Effector CD8-positive, alpha-beta T cell (primary cell): ENCODE measurements at places on chromosomes 3 and 15.

DNA sequence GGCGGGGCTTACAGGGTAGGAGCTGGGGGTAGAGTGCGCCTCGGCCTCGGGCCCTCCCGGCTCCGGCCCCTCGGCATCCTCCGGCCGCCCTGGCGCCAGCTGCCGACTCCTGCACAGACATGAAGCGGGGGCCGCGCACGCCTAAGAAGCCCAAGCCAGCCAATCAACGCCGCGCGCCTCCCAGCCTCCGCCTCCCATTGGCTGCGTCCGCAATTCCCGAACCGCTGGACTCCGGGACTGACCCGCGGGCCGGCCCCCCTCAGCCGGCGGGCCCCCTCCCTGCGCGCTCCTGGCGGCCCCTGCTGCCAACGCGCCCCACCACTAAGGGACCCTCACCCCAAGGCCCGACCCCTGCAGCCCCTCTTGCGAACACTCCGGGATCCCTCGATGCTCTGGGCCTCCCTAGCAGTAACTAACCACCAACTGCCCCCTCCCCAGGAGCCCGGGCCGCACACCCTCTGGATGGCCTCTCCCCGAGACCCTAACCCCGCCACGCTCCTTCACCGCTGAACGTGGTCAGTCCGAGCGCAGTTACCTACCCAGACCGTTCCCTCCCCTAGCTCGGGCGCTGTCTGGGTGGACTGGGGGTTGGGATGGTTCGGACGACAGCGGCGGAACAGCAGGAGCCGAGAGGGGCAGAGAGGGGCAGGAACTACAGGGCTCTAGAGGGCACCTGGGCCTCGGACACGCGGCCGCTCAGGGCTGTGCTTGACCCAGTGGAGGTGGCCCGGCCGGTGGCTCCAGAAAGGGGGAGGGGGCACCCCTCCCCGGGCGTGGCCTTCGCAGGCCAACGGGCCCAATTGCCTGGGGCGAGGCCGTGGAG lies 5.0 kb downstream of the GATA2 start:
- DNase-seq: no peak

DNA sequence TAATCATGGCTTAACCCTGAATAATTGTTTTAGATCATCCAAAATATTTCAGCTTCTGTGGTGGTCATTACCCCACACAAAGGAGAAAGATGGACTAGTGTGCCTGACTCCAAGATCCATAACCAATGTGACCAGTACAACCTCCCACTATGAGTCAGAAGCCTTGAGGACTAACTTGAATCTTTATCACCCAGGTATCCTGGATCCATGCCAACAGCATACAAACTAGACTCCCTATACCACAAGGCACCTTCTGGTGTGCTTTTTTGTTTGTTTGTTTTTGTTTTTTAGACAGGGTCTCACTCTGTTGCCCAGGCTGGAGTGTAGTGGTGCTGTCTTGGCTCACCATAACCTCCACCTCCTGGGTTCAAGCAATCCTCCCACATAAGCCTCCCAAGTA lies 317.7 kb downstream of the VPS13C start:
- DNase-seq: no peak

- no peak for DNase-seq
Measured at GRCh38 chr3:127749361-127749760, 73.0 kb downstream of the MGLL start.

- DNase-seq: no peak
Measured at GRCh38 chr3:13792051-13792490, 87.8 kb downstream of the WNT7A start.

GRCh38 chr3:9222049-9222448 lies 27.4 kb downstream of the SRGAP3 start:
- DNase-seq: no peak

- no peak for DNase-seq
Measured at GRCh38 chr3:32972482-32973146, 21.2 kb downstream of the CCR4 start.

- DNase-seq: no peak
Measured at GRCh38 chr3:26556637-26557036, 65.9 kb upstream of the LRRC3B start.

DNA sequence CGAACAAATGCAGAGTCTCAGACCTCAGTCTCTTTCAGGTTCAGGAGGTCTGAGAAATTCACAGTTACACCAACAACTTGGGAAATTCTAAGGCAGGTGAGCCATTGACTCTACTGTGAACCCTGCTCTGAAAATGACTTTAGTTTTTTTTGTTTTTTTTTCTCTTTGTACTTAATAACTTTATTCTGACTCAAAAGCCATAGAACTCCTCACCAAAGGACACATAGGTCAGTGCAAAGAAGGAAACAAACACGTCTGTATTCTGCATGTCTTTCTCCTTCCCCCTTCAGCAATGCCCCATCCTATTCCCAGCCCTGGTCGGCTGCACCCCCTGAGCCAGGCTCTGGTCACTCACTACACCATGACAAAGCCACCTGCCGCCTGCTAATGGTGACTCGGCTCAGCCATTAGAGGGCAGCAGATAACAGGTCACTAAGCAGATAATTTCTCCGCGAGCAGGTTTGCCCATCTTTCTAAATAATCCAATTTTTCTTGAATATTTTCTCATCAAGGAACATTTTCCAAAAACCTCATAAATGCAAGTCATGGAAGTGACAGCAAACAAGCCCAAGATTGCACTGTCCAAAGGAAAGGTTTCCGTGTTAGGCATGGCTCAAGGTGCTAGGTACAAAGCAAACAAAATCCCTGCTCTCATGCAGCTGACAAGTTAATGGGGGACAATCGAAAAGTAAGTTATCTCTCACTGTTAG lies 37.7 kb downstream of the TM4SF4 start:
- no peak for DNase-seq

GRCh38 chr15:49466119-49466518 lies 43.1 kb downstream of the FGF7 start:
- DNase-seq: no peak

GRCh38 chr3:16449369-16449768 lies 64.1 kb downstream of the RFTN1 start:
- DNase-seq: no peak

DNA sequence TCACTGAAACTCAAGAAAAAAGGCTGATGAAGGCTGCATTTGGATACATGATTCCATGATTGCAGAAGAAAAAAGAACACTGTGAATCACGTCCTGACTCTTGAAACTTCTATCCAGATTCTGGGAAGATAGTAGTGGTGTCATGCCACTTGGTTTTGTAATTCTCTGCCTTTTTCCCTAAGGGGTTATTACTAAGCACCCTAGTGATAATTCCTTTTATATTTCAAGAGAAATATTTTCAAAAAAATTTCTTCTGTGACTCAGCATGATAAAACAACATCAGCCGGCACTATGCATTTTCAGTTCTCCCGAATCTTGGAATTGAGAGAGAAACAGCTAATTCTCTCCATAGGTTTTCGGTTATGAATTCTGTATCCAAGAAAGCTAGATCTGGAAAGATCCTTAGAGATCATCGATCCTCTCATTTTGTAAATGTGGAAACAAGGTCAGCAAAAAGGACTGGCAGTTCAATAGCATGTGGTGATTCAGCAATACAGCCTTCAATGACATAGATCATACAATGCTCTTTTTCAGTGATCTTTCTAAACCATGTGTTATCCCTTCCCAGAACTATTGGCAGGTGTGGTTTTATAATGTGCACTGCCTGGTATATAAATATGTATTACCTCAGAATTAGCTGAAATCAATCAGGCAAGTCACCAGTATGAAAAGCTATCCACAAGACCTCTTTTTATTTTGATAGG lies 42.6 kb upstream of the TP63 start:
- no peak for DNase-seq

- no peak for DNase-seq
Measured at GRCh38 chr3:118946449-118946848, 88.2 kb downstream of the IGSF11 start.

- no peak for DNase-seq
Measured at GRCh38 chr3:104763007-104763406, 603.7 kb upstream of the ALCAM start.

DNA sequence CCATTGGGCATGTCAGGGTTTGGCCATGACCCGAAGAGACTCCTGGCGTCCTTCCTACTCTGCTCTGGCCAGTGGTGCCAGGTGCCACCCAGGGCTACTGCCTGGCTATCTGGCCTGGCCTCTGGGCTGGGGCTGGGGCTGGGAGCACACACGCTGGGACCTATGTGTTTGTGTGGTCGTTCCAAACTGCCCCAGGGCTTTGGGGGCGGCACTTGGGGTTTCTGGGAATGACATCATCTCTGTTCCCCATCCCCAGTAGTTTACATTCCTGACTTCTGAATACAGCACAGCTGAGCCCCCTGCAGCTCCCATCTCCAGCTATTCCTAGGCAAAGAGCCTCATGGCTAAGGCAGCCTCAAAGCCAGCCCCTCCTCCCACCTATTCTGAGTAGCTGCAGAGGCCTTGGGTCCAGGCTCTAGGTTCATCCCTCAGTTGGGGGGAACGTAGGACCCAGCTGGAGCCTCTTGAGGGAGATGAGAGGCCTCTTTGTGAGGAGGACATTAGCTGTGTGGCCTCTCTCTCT lies 24.3 kb downstream of the PLEKHO2 start:
- DNase-seq: no peak

DNA sequence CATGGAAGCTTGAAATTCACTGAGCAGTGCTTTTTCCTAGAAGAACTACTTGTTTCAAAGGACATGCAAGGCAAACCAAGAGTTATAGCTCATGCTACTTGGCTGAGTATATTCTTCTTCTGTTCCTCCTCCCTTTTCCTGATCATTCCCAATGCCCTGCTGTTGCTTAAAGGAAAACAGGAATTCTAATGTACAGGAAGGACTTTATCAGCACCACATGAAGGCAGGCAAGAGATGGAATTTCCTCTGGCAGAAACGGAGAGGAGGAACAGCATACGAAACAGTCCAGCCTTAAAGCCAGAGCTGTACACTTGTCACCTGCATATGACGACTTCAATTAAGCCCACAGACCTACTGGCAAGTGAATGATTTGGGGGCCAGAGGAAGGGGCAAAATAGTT lies 15.7 kb downstream of the MEIS2 start:
- DNase-seq: no peak

DNA sequence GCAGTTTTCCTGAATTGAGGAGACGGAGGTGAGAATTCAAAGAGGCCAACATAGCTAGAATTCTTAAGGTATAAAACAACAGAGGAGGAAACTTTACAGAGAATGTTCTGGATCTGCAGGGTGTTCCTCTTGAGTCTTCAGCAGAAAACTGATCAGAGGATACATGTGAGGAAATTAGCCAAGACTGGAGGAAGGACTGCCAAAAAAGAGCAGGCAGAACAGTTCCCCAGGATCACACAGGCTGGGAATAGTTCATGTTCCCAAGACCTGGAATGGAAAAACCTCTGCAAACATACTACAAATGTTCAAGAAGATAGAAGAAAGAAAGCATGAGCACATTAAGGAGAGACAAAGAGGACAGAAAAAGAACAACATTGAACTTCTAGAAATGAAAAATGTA lies 7.5 kb downstream of the SLC49A4 start:
- DNase-seq: no peak

DNA sequence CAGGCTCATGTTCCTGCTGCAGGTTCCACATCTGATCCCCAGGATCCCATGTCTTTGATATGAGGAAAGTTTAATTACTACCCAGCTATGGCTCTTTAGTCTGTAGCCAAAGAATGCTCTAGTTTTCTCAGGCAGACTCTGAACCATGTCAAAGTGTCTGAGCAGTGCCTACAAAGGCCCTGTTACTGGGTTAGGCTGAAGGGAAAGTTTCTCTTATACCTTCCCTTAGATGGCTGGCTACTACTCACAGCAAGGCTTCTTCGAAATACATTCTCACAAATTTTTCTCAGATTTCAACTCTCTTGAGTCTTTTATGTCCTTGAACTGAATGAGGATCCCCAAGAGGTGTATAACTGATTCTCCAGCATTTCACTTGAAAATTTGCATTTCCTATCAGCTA lies 102.4 kb downstream of the NR1D2 start:
- no peak for DNase-seq

GRCh38 chr3:173584838-173585831 lies 187.6 kb downstream of the NLGN1 start:
- no peak for DNase-seq

- no peak for DNase-seq
Measured at GRCh38 chr15:74631408-74631807, 15.8 kb downstream of the CLK3 start.

DNA sequence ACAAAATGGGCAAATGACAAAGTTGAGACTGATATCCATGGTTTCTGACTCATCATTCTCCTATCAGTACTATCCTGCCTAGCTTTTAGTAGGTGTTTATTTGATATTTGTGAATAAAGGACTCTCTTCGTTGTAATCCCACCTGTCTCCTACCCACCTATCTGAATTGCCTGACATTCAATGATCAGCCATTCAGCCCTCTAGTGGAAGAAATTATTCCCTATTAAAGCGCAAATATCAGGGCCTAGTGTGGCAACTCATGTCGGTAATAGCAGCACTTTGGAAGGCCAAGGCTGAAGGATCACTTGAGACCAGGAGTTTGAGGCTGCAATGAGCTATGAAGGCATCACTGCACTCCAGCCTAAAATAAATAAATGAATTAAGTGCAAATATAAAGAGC lies 195.7 kb upstream of the SETMAR start:
- no peak for DNase-seq

DNA sequence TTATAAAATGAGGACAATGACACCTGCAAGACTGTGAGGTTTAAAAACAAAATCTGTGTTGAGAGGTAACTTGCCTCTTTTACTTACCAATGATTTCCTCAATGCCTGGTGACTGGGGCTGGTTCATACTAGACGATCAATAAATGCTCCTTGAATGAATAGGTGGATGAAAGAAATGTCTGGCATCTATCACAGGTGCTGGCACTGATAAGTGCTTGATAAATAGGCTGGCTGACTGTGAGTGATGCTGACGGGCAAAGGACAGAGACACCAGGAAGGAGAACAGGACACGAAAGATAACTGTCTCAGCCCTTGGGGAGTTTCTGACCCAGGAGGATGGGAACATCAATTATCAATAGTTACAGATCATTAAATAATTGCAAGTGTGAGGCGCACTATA lies 31.9 kb downstream of the RBP2 start:
- DNase-seq: no peak

- no peak for DNase-seq
Measured at GRCh38 chr15:70761046-70761445, 2.3 kb downstream of the UACA start.
